ENCODE measurements at places on chromosomes 2 and 18. TPM values are rescaled to one million over a fixed set of nuclear protein-coding genes. Genes with fewer than 3 reads are reported as not detected.

- H3K27me3 ChIP-seq = no peaks in the 10 kb centered on the region
- H3K36me3 ChIP-seq = no peaks in the 10 kb centered on the region
- no peak overlapping the region for H3K4me3 ChIP-seq
- no peak overlapping the region for H3K27ac ChIP-seq
- peaks cover 7% of the 10 kb centered on the region for H3K4me1 ChIP-seq
Measured at GRCh38 chr2:226660526-226660925, 139.1 kb downstream of the IRS1 start.

- no peaks in the 10 kb centered on the region for H3K4me1 ChIP-seq
- H3K27ac ChIP-seq = peak within 1 kb of the TSS; percentile 99
- H3K4me3 ChIP-seq = peak within 1 kb of the TSS; percentile 87
- H3K27me3 ChIP-seq = no peaks in the 10 kb centered on the region
Measured at GRCh38 chr2:70248181-70248847, at the start of gene TIA1. Gene TIA1 (minus strand): TSS chr2:70248628. CDS start chr2:70248430, 198 bp downstream.

GRCh38 chr18:48548921-48549320 lies 10.1 kb downstream of the CTIF start:
- H3K27ac ChIP-seq = no peak overlapping the region
- peaks cover 10% of the 10 kb centered on the region for H3K4me1 ChIP-seq
- H3K4me3 ChIP-seq = no peak overlapping the region

GRCh38 chr2:190511104-190511503 lies 23.4 kb downstream of the NEMP2 start:
- H3K36me3 ChIP-seq = no peaks in the 10 kb centered on the region
- no peak overlapping the region for H3K27ac ChIP-seq
- no peaks in the 10 kb centered on the region for H3K4me1 ChIP-seq
- no peak overlapping the region for H3K4me3 ChIP-seq

DNA sequence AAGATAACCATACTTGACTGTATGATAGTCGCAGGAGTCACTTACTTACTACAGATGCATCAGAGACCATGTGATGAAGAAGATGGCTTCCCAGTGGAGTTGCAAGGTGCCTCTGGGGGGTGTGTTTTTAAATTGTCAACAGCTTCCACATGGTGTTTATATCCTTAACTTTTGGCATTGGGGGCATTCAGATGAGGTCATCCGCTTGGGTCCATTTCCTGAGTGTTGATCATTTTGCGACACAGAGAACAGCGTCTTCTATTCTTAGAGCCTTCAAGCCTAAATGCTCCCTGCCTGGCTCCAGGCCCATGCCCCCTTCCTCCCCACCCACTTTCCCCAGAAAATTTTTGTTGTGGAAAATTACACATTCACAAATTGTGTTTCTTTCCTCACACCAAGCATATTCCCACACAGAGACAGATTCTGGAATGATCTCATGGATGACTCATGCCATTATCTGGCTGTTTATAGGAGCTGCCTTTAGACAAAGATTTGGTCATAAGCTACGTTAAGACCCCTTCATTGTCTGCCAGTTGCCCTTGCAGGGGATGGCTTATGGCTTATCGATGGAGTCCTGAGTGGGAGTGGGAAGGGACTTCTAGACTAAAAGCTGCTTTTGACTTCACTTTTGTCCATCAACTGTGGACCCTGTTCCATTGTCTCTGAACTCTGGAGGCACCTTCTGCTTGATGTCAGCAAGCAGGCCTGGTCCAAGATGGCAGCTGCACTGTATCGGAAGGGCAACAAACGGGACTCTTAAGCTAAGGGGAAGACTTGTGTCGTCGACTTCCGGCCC lies 91.8 kb downstream of the CABLES1 start:
- H3K36me3 ChIP-seq = no peaks in the 10 kb centered on the region
- H3K27ac ChIP-seq = no peak overlapping the region
- H3K27me3 ChIP-seq = no peaks in the 10 kb centered on the region
- no peak overlapping the region for H3K4me3 ChIP-seq

The NEMP2 gene
- total RNA-seq = 14.0 TPM

The LYPD6 gene
- total RNA-seq = 5.1 TPM

The SPDYA gene
- 7.3 TPM for total RNA-seq
